Adipose tissue (tissue), 3 donors: ENCODE measurements at places on chromosomes 5 and 9. TPM values are rescaled to one million over a fixed set of nuclear protein-coding genes. Genes with fewer than 3 reads are reported as not detected.

Gene POU5F2
- polyA plus RNA-seq: not detected

Gene NDOR1
- polyA plus RNA-seq: 8.2 TPM

Gene DIPK1B
- polyA plus RNA-seq: 8.7 TPM

Gene OTP
- not detected for polyA plus RNA-seq

Gene FBLL1
- not detected for polyA plus RNA-seq

Gene IL31RA
- polyA plus RNA-seq: 0.02 TPM

Gene IFNA1
- not detected for polyA plus RNA-seq

Gene KIF24
- polyA plus RNA-seq: 0.22 TPM

Gene C1QTNF2
- polyA plus RNA-seq: 0.14 TPM

Gene LCN6
- 48.0 TPM for polyA plus RNA-seq

Gene FAM78A
- 2.5 TPM for polyA plus RNA-seq

Gene FBXL17
- 10.1 TPM for polyA plus RNA-seq

Gene TAF11L4
- not detected for polyA plus RNA-seq

Gene ADGRD2
- polyA plus RNA-seq: not detected

Gene EFNA5
- 2.8 TPM for polyA plus RNA-seq

Gene CTSV
- polyA plus RNA-seq: 0.34 TPM

Gene SEMA6A
- polyA plus RNA-seq: 6.0 TPM

Gene FOXD4L5
- not detected for polyA plus RNA-seq

Gene ATOSB
- polyA plus RNA-seq: 4.7 TPM

Gene SURF2
- polyA plus RNA-seq: 32.1 TPM

Gene PLEKHG4B
- 0.04 TPM for polyA plus RNA-seq

Gene MEIKIN
- polyA plus RNA-seq: not detected

Gene IGIP
- 3.3 TPM for polyA plus RNA-seq

Gene TAF11L9
- polyA plus RNA-seq: not detected

Gene SV2C
- polyA plus RNA-seq: 0.04 TPM

Gene TAF11L3
- polyA plus RNA-seq: not detected

Gene SNCB
- polyA plus RNA-seq: not detected

Gene GPR151
- polyA plus RNA-seq: not detected

Gene NUTM2F
- polyA plus RNA-seq: not detected

Gene CAMLG
- polyA plus RNA-seq: 26.5 TPM

Gene CYLC2
- polyA plus RNA-seq: not detected

Gene CARD6
- 1.7 TPM for polyA plus RNA-seq

Gene GFI1B
- 0.02 TPM for polyA plus RNA-seq

Gene OR1Q1
- not detected for polyA plus RNA-seq

Gene BSPRY
- 25.1 TPM for polyA plus RNA-seq

Gene RXRA
- 114 TPM for polyA plus RNA-seq
